ENCODE measurements at places on chromosomes 6 and 20.

DNA sequence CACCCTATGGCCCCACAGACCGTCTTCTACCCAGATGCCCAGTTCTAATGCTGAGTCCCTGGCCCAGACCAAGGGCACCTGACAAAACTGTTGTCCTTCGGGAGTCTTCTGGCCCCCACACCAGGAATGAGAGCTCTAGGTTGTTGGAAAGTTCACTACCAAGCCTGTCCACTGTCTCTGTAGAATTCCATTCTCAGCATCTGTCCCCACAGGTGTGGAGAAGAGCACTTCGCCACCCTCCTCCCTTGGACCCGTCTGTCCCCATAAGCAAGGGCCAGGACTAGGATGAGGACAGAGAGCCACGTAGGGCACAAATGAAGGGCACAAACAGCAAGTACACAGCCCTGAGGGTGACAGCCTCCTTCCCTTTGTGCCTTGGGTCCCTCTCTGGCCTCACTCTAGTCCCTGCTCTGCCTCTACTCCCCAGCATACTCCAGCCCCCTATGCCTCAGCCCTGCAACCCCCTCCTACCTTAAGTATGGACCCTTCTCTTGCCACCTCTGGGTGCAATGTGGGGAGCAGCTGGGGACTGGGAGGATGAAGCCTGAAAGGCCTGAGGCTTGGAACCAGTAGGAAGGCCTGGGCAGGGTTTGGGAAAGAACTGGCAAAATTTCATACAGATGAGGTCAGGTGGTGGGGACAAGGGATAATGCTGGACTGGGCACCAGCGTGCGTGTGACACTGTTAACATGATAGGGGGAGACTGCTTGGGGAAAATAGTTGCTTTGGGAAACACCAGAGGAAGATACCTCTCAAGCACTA, 4.3 kb downstream of the LZTS3 start:
- DNase-seq, result no peak

DNA sequence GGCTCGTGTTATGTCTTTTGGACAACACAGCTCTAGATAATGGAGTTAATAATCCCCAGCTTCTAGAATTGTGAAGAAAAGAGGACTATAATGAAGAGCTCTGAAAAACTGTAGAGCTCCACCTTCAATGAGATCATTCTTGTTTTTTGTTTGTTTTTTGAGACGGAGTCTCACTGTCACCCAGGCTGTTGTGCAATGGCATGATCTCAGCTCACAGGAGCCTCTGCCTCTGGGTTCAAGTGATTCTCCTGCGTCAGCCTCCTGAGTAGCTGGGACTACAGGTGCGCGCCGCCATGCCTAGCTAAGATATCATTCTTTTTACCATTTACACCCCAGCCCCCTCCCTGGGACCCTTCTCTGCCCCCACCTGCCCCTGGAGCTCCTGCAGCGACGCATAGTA, 36.6 kb downstream of the ERGIC3 start:
- DNase-seq, result no peak

DNA sequence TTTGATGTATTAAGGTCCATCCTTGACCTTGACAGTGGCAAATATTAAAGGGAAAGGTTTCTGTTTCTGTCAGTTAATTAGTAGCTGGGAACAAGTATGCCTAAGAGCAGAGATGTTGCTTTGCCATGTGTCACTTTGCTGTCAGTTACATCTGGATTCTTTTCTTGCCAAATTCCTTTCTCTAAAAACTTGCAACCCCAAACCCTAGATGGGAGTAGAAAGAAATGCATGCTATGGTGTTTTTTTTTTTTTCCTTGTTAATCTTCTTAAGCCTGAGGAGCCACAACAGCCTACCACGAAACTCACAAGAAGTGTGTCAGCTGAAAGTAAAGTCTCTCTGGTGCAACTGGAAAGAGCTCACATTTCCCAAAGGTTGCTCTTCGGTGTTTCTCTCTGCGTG, 18.0 kb upstream of the CLDN20 start:
- no peak for DNase-seq

- no peak for DNase-seq
Observed at GRCh38 chr6:166597711-166598440, 11.4 kb upstream of the RAMACL start.

DNA sequence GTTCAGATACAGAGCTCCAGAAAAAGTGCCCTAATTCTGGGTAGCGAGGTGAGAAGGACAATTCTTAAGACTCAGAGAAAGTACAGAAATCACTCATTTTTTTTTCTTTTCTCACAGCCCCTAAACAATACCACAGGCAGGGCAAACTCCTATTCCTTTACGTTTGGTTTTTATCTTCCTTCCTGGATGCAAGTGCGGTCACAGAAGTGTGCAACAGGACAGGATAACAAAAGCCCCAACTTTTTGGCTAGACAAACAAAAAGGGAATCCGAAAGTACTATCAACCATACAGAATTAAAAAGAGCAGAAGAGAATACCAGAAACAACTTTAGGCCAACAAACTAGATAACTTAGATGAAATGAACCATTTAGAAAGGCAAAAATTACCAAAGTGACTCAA, 18.4 kb upstream of the BEND6 start:
- no peak for DNase-seq

GRCh38 chr20:34060970-34061369, 51.1 kb downstream of the EIF2S2 start:
- no peak for DNase-seq

- no peak for DNase-seq
Observed at GRCh38 chr6:29071831-29072723, 15.0 kb downstream of the OR2B3 start.

DNA sequence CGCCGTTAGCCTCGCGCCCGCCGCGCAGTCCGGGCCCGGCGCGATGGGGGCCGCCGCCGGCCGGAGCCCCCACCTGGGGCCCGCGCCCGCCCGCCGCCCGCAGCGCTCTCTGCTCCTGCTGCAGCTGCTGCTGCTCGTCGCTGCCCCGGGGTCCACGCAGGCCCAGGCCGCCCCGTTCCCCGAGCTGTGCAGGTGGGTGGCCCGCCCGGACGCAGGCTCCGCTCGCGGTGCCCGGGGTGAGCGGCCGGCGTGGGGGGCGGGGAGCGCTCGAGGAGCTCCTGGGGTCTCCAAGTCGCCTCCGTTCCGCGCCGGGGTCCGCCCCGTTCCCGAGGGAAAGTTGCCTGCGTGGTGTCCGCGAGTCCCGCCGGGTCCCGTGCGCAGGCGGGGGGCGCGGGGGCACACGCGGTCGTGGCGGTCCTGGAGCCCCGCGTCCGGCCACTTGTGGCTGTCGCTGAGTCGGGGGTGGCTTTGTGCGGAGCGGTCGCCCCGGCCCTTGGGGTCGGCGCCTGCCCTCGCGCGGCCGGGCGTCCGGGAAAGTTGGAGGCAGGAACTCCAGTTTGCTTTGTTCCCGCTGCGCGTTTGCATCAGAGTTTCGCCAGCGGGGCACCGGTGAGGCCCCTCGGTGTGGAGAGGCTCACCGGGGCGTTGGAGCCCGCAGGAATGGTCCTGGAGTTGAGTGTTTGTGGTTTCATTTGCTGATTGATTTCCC, 476 bp downstream of the IGF2R start:
- DNase-seq, result no peak

DNA sequence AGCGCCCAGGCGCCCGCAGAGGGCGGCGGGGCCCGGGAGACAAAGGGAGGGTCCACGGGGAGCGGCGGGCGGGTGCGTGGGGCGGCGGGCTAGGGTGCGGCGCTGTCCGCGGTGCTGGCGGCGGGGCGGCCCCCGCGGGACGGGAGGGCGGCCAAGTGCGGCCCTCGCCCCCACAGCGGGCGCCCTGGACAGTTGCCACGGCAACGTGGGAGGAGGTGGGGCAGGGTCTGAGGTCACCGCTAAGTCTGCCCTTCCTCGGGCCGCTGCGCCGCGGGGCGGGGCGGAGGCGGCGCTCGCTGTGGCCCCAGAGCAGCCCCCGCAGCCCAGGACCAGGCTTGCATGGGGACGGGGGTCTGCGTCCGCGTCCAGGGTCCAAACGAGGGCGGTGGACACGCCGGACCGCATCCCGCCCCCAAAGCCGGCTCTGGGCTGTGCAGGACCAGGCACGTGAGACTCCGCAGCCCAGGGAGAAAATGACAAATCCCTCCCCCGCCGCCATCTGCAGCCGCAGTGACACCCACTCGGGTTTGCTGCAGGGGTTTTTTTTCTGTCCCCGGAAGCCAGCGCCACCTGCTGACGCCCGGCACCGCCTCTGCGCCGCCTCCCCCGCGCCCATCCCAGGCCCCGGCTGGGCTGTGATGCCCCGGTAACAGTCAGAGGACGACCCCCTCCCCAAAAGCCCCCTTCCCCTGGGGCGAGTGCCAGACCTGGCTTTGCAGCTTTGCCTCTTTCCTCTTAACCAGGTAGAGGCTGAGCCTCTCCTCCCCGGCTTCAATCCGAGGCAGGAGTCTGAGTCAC, 36.8 kb downstream of the YTHDF1 start:
- peak; percentile 34 for DNase-seq

DNA sequence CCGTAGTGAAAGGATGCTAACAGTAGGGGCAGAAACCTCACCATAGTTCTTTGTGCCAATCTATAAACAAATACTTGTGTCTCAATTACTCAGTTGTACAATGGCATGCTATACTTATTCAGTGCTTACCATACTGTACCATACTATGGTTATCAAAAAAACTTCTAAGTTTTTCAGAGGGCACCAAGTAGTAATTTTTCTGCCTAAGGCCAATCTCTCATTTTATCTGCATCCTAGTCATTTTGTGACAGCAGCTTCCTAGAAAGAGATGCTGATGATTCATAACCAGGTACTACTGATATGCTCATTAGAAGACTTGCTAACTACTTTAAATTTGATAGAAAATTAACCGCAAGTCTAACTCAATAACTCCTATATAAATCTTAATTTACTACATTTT, 42.9 kb downstream of the TMEM244 start:
- no peak for DNase-seq

GRCh38 chr6:50056242-50056641, 6.5 kb upstream of the DEFB112 start:
- DNase-seq, result no peak

DNA sequence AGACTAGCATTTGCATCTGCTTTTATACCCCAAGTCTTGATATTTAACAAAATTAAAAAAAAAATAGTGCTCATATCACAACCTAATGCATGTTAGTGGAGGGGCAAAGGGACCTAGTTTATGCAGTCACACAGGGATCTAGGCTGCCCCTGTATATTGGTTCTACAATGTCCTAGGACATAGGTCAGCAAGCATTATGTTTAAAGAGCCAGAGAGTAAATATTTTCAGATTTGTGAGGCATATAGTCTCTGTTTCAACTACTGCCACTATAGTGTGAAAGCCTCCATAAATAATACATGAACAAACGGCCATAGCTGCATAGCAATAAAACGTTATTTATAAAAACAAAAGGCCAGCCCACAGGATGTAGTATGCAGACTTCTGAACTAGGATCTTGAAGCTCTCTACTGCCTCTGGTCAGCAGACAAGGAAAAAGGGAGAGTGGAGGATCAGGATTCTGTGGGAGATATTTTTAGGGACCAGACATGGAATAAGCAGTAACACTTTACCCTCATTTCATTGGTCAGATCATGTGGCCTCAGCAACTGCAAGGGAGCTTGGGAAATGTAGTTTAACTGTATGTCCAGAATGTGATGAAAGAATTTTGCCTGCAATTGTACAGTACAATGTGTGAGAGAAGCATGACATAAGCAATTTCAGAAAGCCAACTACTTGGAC, 414.2 kb upstream of the SPTLC3 start:
- DNase-seq, result no peak

DNA sequence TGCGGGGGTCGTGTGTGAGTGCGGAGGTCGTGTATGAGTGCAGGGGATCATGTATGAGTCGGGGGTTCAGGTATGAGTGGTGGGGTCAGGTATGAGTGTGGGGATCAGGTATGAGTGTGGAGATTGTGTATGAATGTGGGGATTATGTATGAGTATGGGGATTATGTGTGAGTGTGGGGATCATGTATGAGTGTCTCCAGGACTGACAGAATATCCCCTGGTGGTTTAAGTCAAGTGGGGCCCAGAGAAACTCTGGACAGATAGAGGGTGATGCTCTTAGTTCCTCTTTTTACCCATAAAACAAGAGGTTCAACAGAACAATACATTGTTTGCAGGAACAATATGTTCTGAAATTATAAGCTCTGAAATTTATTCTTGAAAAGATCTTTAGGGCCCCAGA, 131.9 kb downstream of the UST start:
- no peak for DNase-seq

GRCh38 chr6:18380158-18380836, 6.9 kb upstream of the RNF144B start:
- DNase-seq, result no peak

DNA sequence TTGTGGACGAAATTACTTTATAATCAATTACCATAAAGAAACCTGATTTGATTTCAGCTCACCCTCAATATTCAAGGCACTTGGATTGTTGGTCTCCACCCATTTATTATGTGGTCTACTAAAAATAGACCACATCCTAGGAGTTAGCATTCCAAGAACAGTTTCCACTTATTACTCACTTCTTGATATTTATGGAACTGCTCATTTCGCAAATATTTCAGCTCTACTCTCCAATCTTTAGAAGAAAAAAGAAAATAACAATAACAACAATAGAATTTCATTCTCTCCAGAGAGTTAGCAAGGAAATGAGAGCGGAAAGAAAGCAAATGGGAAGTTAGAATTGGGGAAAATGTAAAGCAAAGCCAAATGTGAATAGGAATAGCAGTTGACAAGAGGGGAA, 26.2 kb upstream of the HDAC2 start:
- DNase-seq, result no peak

DNA sequence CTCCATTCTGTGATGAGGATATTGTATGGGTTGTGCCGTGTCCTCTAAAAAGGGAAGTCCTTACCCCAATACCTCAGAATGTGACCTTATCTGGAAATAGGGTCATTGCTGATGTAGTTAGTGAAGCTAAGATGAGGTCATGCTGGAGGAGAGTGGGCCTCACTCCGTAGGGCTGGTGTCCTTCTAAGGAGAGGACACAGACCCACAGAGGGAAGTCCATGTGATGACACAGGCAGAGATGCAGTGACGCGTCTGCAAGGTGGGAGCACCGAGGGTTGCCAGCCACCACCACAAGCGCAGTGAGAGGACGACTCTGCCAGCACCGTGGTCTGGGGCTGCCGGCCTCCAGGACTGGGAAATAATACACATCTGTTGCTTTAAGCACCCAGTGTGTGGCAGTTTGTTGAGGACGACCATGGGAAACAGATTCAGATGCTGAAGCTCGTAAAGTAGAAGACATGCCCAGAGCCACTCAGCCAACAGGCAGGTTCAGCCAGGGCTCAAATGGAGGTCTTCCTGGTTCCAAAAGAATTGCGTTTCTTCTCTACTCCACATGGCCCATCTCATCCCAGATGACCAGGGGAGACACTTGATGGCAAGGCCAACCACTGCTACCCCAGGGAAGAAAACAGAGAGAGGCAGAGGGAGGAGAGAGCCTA, 59.2 kb upstream of the DUSP22 start:
- no peak for DNase-seq

DNA sequence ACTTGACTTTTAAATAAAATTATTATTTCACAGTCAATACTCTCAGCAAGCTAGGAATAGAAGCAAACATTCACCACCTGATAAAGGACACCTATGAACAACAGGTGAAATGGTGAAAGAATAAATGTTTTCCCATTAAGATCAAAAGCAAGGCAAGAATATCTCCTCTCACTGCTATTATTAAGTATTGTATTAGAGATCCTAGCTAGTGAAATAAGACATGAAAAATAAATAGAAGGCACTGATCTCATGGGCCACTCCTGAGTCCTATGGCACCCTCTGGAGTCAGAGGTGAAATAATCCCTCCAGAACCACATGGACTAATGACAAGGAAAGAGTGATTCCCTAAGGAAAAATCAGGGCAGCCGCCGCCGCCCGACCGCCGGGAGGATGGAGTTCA, 4.0 kb upstream of the NUDT3 start:
- no peak for DNase-seq

All from activated T-helper 2 cell treated with anti-CD3 and anti-CD28 coated beads, Interferon-gamma antibody, Interleukin-2, Interleukin-4, amounts not matched to agents 10 μg/mL and 5 μg/mL and 100 μg/mL, durations not matched to agents 14 hours and 24 hours and 36 hours (primary cell).